ENCODE measurements at places on chromosomes 12 and 14. TPM values are rescaled to one million over a fixed set of nuclear protein-coding genes. Genes with fewer than 3 reads are reported as not detected.

Gene LRRC43
- total RNA-seq: not detected

Gene SPRYD4
- total RNA-seq: 5.8 TPM

DNA sequence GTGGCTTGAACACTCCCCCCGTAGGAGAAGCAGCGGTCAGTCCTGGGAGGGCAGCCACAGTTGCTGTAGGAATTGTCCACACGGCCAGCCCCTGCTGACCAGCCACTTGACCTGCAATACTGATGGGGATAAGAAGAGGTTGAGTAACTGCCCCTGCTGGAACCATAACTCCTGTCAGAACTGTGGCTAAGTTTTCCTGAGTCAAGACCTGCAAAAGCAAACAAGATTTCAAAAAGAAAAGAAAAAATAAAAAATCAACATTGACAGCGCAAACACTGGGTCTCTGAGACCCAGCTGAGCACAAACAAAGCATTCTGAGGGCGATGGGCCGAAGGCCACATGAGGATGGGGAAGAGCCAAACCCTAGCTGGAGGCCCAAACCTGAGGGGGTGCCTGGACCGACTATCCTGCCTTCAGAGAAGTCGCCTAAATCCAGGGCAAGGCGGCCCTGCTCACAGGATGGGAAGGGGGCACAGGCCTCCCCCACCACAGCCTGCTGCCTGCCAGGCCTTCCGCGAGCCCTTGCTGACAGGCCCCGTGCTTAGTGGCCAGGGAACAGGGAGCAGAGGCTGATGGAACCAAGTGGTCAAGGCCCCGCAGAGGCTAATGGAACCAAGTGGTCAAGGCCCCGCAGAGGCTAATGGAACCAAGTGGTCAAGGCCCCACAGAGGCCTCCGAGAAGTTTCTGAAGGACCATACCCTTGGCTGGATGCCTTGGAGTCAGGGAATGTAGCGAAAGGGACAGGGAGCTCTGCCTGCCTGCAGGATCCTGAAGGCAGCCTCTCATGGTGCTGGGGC is 19.1 kb downstream of the POU6F1 start:
- DNase-seq: no peak

DNA sequence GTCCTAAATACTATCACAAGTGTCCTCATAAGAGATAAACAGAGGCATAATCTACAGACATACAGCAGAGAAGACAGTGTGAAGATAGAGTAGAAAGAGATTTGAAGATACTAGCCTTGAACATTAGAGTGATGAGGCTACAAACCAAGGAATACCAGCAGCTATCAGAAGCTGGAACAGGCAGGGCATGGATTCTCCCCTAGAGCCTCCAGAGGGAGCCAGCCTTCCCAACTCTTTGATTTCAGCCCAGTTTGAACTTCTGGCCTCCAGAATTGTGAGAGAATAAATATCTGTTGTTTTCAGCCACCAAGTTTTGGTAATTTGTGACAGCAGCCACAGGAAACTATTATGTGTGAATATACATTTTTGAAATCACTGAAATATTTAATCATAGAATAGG is 47.2 kb downstream of the CCDC91 start:
- DNase-seq: no peak
